Omental fat pad (tissue), 4 donors: ENCODE measurements at places on chromosomes 2 and 18. TPM values are rescaled to one million over a fixed set of nuclear protein-coding genes. Genes with fewer than 3 reads are reported as not detected.

The LOXHD1 gene
- 4.0 TPM for total RNA-seq

The SFTPB gene
- total RNA-seq: not detected

The REG1B gene
- not detected for total RNA-seq

GRCh38 chr2:104707056-104707455, 146.9 kb upstream of the POU3F3 start:
- no peak for DNase-seq

DNA sequence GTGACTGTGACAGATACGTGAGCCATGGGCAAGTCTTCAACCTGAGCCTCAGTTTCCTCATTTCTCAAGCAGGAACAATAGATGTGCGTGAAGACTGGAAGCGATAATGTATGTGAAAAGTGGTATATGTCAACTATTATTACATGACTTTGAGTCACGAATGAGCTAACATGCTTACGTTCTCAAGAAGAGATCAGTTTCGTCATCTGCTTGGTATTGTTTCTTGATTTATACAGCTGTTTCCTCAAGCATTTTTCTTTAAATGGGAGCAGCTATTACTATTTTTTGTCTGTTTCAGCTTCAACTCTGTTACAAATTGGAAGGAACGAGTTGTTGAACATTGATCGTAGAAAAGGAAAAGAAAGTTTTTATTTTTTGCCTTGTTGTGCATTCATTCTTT, 48.5 kb upstream of the THOC1 start:
- no peak for DNase-seq
